ENCODE measurements at places on chromosomes 1 and 21.

- peak; percentile 94 for DNase-seq
Observed at GRCh38 chr1:2208309-2209239, 14.0 kb upstream of the FAAP20 start.

DNA sequence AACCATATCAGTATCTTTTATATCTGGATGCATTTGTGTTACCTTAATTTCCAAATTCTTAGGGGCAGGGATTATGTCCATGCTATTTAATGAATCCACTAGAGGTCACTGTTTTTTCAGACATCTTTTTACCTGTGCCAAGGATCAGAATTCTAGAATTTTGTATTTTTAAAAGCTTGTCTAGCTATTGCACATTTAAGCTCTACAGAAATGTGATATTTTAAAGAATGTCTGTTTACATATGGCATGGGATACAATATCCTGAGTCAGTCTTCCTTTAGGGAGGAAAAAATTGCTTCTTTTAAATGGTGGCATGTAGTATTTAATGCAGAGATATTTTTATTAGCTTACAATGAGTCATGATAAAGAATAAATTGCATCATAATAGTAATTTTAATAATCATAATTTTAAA is 11.3 kb downstream of the RPAP2 start:
- DNase-seq, result no peak

DNA sequence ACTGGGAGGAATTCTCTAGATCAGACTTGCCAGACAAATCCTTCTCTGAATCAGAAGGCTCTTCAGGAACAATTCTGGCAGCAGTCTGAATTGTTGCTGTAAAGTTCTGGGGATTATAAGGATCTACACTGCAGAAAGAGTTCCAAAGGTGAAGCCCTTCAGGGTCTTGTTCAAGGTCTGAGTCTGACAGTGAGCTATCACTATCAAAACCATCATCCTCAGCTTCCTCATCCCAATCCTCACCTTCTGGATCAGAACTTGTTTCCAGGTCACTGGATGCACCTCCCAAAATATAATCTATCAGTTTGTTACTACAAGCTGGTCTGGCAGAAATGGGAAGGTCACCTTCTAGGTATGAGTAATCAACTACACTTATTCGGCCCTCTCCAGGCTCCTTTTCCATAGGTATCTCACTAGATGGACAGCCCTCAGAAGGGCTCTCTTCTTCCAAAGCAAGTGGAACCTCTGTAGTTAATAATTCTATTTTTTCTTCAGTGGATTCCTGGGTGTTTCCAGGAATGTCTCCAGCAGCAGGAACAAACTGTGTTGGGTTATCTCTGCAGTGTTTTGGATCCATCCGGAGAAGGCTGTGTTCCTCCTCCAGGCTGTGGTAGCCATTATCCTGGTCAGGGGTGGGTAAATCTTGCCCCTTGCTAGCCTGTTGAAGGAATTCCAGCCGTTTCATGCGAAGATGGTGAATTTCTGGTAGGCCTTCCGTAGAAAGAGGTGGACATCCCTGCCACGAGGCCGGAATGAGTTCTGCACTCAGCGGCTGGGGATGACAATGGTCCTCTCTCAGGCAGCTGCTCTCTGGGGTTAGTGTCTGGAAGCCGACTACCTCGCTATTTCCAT is 1.6 kb downstream of the PPP1R15B start:
- no peak for DNase-seq

GRCh38 chr1:163870666-163871065 is 548.9 kb downstream of the NUF2 start:
- DNase-seq, result no peak

GRCh38 chr21:16421007-16421406 is 691.2 kb downstream of the USP25 start:
- no peak for DNase-seq

Data from fibroblast of the conjunctiva (primary cell).